ENCODE measurements at places on chromosomes 16 and 17.

DNA sequence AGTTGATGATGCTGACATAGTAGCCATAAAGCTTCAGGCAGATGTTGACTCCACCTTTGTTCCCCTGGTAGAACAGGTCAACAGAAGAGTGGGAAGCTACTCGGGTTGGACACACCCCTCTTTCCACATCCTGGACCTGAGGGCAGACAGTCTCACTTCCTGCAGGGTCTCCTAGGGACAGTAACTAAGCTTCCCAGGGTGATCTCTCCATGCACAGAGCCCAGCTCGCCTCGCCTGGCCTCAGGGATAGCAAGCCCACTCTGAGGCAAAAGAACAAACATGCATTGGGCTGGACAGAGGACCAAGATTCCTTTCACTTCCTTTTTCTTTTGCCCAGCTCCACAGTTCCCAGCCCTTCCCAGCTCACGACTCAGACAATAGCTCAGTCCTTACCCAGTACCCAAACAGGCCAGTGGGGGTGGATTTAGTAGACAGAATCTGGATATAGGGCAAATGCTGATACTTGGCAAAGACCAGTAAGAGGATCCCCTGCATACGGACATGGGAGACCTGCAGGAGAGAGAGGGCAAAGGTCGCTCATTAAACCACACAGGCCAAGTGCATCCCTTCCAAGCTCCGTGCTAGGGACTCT lies 7.0 kb downstream of the INPP5K start:
- no peak for DNase-seq

- no peak for DNase-seq
Measured at GRCh38 chr16:12089492-12090150, 113.1 kb downstream of the SNX29 start.

DNA sequence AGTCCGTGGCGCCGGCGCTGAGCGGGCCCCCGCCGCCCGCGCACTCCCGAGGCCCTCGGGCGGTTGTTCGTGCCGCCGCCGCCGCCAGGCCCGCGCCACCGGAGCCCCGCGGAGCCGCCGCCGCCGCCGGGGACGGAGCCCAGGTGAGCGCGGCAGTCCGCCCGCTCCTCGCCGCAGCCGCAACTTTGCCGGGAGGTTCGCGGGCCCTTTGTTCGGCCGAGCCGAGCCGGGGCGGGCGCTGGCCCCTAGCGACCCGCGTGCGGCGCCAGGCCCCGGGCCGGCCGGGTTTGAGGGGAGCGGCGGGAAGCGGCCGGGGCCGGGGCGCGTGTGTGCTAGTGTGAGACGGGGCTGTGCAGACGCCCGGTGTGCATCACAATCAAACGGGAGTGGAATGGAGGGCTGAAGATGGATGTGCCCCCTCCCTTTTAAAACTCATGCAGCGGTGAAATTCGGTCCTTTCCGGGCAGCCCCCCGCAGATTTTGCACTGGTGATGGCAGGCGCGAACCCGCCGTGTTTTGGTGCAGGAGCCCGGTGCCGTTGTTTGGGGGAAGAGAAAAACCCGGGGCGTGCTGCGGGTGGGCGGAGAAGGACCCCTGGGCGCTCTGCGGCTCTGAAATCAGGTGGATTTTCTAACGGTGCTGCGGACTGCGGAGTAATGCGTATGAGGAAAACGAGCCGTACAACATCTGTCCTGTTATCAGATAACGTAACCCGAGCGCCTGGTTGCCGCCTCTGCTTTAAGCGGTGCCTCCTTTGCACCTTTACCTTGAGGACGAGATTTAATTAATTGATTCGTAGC lies 823 bp downstream of the TNRC6C start:
- DNase-seq = peak; percentile 44

GRCh38 chr16:64153718-64154117 lies 968.1 kb downstream of the CDH11 start:
- DNase-seq = no peak

DNA sequence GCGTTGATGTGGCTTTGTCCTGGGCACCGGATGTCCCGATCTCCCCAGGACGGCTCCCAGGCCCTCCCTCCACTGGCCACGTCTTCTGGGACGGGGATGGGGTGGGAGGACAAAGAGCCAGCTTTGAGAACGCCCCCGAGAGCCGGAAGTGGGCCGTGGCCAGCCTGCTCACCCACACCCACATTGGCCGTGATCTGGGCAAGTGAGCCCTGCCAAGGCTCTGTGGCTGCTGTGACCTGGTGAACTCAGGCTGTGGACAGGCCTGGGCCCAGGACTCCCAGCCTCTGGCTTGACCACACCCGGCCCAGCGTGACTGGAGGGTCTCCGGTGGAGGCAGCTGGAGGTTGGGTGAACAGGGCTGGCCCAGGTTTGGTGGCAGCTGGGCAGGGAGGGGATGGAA lies 3.3 kb downstream of the CDH15 start:
- no peak for DNase-seq

- DNase-seq = no peak
Measured at GRCh38 chr16:79648826-79649225, 48.3 kb upstream of the MAF start.

GRCh38 chr17:56801459-56802178 lies 32.1 kb downstream of the C17orf67 start:
- no peak for DNase-seq

GRCh38 chr16:88731699-88732098 lies 25.4 kb downstream of the CTU2 start:
- DNase-seq = no peak

- DNase-seq = no peak
Measured at GRCh38 chr16:74438492-74438979, 17.3 kb upstream of the CLEC18B start.

GRCh38 chr16:675884-676564 lies 553 bp downstream of the RHBDL1 start:
- DNase-seq = no peak

- no peak for DNase-seq
Measured at GRCh38 chr16:83040174-83040573, 413.4 kb downstream of the CDH13 start.

- no peak for DNase-seq
Measured at GRCh38 chr17:39611401-39612112, 3.8 kb upstream of the NEUROD2 start.

DNA sequence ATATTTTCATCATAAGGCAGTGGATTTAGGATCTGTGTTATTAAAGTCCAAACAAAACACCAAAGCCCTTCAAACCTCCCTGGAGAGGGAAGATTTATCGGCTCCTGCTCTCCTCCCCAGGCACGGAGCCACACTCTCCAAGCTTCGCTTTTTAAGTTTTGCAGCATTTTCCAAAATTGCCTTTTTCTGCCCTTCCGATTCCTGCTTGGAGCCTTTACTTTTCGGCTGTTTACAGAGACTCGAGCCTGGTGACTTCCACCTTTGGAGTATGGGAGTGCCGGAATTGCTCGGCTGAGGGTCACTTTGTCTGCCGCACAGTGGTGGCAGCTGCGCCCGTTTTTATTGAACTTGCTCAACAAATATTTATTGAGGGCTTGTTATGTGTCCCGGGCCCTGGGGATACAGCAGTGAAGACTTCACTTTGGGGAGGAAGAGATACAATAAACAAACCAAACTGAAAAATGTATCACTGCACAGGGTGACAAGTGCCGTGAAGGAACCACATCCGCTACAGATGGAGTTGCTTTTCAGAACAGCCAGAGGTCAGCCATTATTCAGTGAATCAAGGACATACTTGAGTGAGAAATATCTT lies 185.5 kb downstream of the NTN1 start:
- DNase-seq = no peak

DNA sequence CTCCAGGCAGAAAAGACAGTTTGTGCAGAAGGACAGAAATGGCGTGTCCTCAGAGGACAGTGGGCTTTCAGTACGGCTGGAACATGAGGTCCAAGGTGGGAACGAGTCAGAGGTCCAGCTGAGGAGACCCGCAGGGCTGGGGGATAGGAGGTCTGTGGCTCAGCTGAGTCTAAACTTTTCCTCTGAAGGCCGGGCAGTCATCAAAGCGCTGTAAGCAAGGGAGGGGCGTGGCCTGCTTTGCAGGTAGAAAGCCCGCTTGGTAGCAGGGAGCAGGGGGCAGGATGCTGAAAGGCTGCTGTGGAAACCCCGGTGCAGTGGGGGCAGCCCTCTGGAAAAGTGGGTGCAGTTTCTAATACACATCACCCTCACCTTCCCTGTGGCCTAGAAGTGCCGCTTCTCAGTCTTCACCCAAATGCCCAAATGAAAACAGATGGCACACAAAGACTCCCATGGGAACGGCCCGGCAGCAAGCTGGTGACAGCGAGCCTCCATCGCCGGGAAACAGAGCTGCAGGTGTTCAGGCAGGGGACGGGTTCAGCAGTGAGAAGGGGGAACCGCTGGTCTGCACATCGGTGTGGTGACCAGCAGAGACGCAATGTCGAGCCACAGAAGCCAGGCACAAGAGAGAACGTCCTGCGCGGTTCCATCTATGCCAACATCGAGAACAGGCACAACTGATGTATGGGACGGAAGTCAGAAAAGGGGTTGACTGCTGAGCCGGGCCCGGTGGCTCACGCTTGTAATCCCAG lies 12.2 kb upstream of the OSGIN1 start:
- peak; percentile 28 for DNase-seq

DNA sequence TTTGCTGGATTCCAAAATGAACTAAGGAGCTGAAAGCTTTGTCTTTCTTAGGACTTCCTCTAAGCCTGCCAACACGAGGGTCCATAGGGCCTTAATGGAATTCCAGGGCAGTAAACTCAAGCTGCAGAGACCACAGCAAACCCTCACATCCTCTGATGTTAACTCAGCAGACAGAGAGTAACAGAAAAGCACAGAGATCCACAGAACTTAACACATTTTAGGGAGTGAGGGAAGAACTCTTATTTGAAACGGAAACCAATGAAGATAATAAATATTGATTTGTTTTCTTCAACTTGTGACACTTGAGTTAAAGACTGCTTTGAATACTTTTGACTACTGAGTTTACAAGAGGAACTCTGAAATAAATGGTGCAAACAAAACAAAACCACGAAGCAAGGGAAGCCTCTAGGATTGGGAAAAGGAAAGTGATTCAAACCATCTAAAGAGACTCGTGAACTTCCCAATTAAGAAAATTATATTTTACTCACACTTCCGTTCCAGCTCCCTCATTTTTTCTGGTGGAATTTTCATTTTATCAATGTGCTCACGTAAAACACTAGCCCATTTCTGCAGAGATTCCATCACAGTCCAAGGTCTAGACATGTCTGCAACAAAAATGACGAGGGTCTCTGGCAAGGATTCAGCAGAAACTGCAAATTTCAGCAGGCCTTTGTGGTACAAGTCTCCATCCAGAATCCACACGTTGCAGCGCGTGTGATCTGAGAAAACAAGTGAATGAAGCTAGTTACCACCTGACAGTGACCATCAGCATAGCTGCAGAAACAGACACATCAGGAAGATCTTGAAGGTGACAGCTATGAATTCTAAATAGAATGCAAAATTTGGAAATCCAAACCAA lies 9.2 kb downstream of the DYNC1LI2 start:
- DNase-seq = no peak

- no peak for DNase-seq
Measured at GRCh38 chr17:5580969-5581368, 3.3 kb downstream of the NLRP1 start.

- peak; percentile 5 for DNase-seq
Measured at GRCh38 chr17:18093616-18094408, 6.1 kb downstream of the DRG2 start.

DNA sequence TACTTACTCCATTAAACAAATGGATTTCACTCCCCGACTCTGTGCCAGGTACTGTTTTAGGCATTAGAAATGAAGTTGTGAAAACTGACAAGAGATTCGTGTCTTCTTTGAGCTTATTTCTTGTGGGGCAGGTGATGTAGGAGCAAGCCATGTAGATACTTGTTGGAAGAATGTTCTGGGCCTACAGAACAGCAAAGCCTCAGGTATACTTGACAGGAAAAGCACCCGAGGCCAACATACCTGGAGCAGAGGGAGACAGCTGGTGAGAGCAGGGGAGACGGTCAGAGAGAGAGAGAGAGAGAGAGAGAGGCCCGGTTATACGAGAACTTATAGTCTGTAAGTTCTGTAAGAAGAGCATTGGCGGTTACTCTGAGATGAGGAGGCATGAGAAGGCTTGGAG lies 110.8 kb downstream of the FTO start:
- no peak for DNase-seq

DNA sequence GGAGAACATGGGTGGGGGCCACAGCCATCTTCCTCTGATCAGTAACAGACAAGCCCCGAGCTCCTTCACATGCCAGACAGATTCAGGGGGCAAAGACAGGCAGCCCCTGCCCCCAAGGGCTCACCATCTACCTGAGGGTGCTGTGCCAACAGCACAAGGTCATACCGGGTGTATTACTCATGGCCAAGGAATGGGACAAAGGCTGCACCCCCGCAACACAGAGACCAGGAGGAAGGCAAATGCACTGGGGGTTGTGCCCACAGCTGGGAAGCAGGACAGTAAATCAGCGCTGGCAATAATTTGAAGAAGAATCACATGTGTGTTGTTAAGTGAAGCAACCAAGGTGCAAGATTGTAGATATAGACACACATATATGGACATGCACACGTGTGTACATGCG lies 137.1 kb downstream of the C16orf95 start:
- no peak for DNase-seq

DNA sequence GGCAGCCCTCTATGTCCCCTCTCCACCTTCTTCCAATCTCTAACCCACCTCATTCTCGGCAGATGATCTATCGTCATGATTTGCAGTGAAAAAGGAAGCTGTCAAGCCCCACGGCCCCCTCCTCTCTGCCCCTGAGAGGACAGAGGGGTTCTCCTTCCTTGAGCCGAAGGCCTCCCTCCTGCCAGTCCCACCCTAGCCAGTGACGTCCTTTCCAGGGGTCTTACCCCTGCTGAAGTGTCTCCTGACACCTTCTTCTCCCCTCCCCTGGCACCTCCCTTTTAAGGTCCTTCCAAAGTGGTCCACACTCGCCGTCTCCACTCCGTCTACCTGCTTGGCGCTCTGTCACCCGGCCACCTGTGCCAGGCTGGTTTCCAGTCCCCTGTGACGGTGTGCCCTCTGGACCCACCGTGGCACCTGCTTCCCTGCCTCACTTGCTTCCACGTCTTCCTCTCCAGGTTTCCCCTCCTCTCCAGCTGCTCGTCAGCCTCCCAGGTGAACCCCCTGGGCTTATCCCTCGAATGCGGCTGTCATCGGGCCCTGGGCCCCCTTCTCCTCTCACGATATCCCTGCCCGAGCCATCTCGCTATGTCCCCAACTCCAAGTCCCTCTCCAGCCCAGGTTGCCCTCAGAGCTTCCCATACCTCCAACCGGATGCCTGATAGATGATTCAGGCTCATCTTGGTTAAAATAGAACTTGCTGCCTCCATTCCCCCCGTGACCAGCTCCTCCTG lies 5.7 kb downstream of the CCDC102A start:
- no peak for DNase-seq

All from NCI-H345 (cell line).